ENCODE measurements at places on chromosomes 2 and 18.

- no peak for DNase-seq
Observed at GRCh38 chr2:234643407-234643806, 146.5 kb upstream of the ARL4C start.

DNA sequence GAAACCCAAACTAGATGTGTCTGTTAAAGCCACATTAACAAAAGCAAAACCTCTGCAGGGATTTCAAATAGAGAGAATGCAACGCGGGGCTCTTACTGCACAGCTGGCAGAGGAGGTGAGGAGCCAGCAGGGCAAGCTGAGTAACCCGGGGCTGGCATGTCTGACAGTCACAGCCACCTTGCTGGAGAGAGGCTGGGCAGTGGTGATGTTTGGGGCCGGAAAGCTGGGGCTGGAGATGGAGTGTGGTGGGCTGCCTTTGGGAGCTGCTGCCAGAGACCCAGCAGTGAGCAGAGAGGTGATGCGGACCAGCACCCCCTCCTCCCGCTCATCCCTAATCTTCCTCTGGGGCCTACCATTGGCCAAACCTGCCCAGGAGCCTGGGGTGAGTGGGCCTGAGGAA lies 204.5 kb upstream of the ARL4C start:
- DNase-seq: no peak

- DNase-seq: no peak
Observed at GRCh38 chr2:192230889-192231453, 36.2 kb upstream of the TMEFF2 start.

DNA sequence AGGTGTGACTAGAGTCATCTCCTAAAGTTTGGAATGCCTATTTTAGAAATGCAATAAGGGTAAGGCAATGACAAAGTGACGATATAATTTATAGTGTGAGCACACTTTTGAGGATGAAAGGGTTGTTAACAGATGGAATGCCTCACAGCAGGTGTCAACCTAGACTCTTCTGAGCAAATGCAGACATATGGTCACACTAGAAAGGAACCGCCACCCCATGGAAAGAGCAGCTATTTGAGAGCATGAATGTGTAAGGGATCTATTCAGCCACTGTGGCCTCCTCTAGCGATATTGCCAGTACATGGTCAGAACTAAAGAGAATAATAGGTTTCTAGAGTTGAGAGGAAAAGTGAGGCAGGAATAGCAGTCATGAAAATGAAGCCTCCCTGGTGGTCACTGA lies 18.5 kb downstream of the DSG2 start:
- DNase-seq: no peak

GRCh38 chr2:184416146-184416913 lies 182.0 kb upstream of the ZNF804A start:
- no peak for DNase-seq

- DNase-seq: no peak
Observed at GRCh38 chr2:106090916-106091618, 103.0 kb downstream of the UXS1 start.

GRCh38 chr2:235050980-235051351 lies 99.1 kb downstream of the SH3BP4 start:
- DNase-seq: no peak

DNA sequence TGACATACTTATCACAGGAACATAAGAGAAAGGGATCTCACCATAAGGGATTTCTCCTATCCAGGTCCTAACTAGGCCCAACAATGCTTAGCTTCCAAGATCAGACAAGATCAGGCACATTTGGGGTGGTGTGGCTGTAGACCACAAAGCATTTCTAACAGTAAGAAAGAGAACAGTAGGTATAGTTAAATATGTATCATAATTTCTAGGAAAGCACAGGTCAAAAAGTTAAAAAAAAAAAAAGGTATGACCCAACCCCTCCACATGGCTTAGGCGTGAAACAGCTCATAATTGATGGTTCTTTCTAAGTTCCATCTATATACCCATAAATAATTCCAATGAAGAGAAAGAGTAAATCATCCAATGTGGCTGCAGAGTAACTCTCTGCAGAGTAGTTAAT lies 6.9 kb downstream of the PRKD3 start:
- DNase-seq: no peak

DNA sequence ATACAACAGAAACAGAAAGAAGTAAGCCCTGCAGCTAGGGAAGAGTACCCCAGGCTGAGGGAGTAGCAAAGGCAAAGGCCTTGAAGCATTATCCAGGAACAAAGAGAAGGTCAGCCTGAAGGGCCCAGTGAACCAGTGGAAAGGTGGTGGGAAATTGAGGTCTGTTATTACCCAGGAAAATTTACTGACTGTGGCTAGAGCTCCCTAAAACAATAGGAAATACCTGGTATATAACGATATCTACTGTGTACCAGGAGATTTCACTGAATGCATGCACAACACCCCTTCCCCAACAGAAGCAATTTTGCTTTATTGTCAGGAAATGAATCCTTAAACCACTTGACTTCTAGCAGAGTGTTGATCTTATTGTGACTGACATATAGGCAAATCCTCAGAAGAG lies 365.3 kb downstream of the ERBB4 start:
- DNase-seq: no peak

GRCh38 chr2:170812710-170813600 lies 3.7 kb upstream of the GAD1 start:
- DNase-seq: no peak

GRCh38 chr2:127080938-127081755 lies 25.8 kb downstream of the BIN1 start:
- DNase-seq: peak; percentile 40

GRCh38 chr2:145254291-145254690 lies 734.4 kb upstream of the ZEB2 start:
- no peak for DNase-seq

DNA sequence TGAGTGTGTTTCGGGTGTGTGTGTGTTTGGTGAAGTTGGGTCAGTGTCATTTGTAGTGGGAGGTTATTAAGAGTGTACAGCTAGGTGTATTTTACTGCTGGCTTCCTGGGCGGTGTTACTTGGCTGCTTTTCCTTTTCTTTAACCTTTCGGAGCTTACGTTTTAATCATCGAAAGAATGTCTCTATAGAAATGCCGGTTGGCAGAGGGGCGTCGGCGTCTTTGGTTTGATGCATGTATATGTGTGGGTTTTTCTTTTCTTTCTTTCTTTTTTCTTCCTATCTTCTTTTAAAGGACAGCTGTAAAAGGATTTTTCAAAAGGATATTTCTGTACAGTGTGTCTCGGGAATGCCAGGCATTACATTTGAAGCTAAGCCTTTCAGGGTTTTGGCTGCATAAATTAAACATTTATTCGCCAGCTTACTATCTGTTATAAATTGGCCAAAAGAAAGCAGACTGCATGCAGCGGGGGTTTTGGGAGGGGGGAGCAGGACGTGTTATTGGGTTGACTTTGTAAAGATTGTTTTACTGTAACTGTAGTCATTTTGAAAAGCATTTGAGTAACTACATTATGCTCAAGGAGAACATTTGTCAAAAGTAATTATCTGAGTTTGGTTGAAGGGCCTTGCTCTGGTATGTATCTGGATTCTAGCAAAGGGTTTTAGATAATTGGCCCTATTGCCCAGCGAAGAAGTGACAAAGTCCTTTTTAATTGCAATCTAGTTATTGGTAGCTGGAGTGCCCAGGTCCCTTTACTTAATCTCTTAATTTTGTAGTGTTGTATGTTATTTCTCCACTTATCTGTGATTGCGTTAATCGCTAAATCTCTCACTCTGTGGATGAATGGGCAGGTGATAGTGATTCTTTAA lies 1.6 kb downstream of the ASXL3 start:
- no peak for DNase-seq

- no peak for DNase-seq
Observed at GRCh38 chr2:11343368-11343649, 1.1 kb downstream of the ROCK2 start.

- DNase-seq: no peak
Observed at GRCh38 chr2:152560166-152560565, 157.1 kb downstream of the PRPF40A start.

DNA sequence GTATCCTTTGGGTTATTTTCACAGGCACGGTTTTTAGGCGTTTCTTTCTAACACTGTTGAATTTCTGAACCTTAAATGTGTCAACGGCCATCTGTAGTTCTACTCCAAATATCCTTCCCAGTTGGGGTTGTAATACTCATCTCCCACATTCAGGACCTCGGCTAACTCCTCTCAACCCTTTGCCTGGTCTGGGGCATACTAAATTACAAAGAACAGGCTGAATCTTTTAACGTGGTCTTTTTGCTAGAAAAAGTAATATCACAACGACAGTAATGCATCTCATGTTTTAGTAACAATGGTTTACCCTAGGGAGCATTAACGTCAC lies 2.1 kb downstream of the RPRM start:
- DNase-seq: no peak

- no peak for DNase-seq
Observed at GRCh38 chr18:35335866-35336265, 8.4 kb downstream of the ZNF24 start.

All from activated T-helper 2 cell treated with anti-CD3 and anti-CD28 coated beads, Interferon-gamma antibody, Interleukin-2, Interleukin-4, amounts not matched to agents 10 μg/mL and 5 μg/mL and 100 μg/mL, durations not matched to agents 14 hours and 24 hours and 36 hours (primary cell).